Smooth muscle cell of trachea (primary cell): ENCODE measurements at places on chromosomes 7 and 10. TPM values are rescaled to one million over a fixed set of nuclear protein-coding genes. Genes with fewer than 3 reads are reported as not detected.

ANKRD1 gene
- total RNA-seq, result 0.17 and 2.6 TPM in 2 replicates

PNLIPRP3 gene
- 0.17 TPM in 1 of 2 replicates, not detected in the other for total RNA-seq

FAM25C gene
- not detected in 2 replicates for total RNA-seq

OIT3 gene
- total RNA-seq, result under 0.01 and 0.17 TPM in 2 replicates

SFTPA2 gene
- not detected in 2 replicates for total RNA-seq

KLF6 gene
- total RNA-seq, result 45.0 and 74.2 TPM in 2 replicates

PHYHIPL gene
- under 0.01 TPM in 1 of 2 replicates, not detected in the other for total RNA-seq

CTAGE8 gene
- total RNA-seq, result not detected in 2 replicates

ZCCHC24 gene
- 48.3 and 80.6 TPM in 2 replicates for total RNA-seq

LIPJ gene
- 0.17 TPM in 1 of 2 replicates, not detected in the other for total RNA-seq

GPER1 gene
- total RNA-seq, result 4.5 and 4.9 TPM in 2 replicates

NKX1-2 gene
- under 0.01 TPM in 1 of 2 replicates, not detected in the other for total RNA-seq

SAMD9L gene
- total RNA-seq, result 17.3 and 21.0 TPM in 2 replicates

FOXI2 gene
- not detected in 2 replicates for total RNA-seq

ADAM8 gene
- 1.2 and 2.9 TPM in 2 replicates for total RNA-seq

NPSR1 gene
- total RNA-seq, result not detected in 2 replicates

UBTD1 gene
- total RNA-seq, result 17.2 and 36.2 TPM in 2 replicates

MASTL gene
- total RNA-seq, result 6.9 and 21.2 TPM in 2 replicates

SFTPD gene
- total RNA-seq, result not detected in 2 replicates

ERV3-1 gene
- 9.0 and 9.9 TPM in 2 replicates for total RNA-seq

ANKRD61 gene
- not detected in 2 replicates for total RNA-seq

DYNC1I1 gene
- 0.66 and 1.9 TPM in 2 replicates for total RNA-seq

GPR15LG gene
- total RNA-seq, result not detected in 2 replicates

C7orf33 gene
- total RNA-seq, result not detected in 2 replicates

RNF133 gene
- total RNA-seq, result 0.33 and 0.73 TPM in 2 replicates

PPP1R9A gene
- total RNA-seq, result 0.44 and 1.7 TPM in 2 replicates

MSMB gene
- total RNA-seq, result not detected in 2 replicates

ST8SIA6 gene
- 0.17 TPM in 1 of 2 replicates, not detected in the other for total RNA-seq

CRHR2 gene
- total RNA-seq, result not detected in 2 replicates

FGFBP3 gene
- total RNA-seq, result 0.44 and 0.50 TPM in 2 replicates

C10orf143 gene
- total RNA-seq, result 0.87 and 1.2 TPM in 2 replicates

HHEX gene
- 8.7 and 8.8 TPM in 2 replicates for total RNA-seq

GPR26 gene
- total RNA-seq, result not detected in 2 replicates
